ENCODE measurements at places on chromosomes 13 and 19. TPM values are rescaled to one million over a fixed set of nuclear protein-coding genes. Genes with fewer than 3 reads are reported as not detected.

DNA sequence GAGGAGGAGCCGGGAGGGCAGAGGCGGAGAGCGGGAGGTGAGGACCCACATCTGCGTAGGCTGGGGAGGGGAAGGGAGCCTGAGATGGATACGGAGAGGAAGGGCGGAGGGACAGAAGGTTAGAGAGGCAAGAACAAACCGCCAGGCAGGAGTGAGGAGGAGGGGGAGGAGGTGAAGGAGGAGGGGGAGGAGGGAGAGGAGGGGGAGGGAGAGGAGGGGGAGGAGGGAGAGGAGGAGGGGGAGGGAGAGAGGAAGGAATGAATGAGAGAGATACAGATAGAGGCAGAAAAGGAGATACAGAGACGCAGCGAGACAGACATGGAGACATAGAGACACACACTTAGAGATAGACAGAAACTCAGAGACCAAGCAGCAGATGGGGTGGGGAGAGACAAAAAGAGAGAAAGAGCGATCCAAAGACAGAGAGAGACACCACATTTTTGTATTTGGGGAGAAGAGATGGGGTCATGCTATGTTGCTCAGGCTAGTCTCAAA lies 782 bp upstream of the CA11 start:
- no peak for DNase-seq

DNA sequence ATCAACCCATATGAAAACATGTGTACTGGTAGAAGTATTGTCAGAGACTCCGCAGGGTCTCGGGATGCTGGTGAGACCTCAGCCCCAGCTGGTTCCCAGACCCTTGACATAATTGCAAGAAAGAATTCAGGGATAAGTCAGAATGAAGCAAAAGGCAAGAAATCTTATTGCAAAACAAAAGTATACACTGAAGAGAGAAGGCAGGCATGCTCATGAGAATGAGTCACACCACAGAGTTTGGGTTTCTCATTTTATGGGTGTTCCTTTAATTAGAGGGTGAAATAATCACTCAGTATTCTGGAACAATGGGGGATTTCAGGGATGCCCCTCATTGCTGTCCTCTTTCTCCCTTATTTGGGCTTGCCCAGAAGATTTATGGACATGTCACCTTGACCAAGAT lies 1423.8 kb upstream of the MIR17HG start:
- DNase-seq, result no peak

DNA sequence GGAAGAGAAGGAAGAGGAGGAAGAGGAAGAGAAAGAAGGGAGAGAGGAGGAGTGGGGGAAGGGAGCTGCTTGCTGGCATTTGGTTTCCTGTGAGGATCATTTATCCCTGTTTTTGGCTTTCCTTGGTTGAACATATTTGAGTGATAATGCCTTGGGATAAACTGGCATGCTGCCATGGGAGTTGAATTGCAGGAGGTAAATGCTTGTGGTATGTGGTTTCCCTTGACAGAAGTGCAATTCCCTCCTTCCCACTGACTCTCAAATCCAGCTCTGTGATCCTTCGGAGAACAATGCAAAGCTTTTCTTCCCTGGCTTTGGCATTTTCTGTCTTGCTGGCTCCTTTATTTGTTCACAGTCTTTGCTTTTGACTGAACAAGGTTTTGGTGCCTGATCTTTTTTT lies 27.2 kb upstream of the CBY2 start:
- no peak for DNase-seq

DNA sequence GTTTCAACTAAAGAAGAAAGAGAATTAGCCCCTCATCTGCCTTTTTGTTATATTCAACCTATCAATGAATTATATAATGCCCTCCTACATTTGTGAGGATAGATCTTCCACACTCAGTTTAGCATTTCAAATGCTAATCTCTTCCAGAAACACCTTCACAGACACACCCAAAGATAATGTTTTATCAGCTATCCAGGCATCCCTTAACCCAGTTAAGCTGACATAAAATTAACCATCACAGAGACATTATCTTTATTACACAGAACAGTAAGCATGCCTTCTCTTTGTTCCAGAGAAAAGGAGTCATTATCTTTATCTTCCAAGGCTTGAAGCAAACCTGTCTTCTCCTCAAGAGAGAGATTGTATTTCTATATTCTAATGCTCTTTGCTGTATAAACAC lies 53.1 kb downstream of the PCDH20 start:
- DNase-seq, result no peak

SLC7A10 gene
- not detected for total RNA-seq

CHST8 gene
- total RNA-seq, result 0.31 TPM
